ENCODE measurements at places on chromosomes 6 and 20. TPM values are rescaled to one million over a fixed set of nuclear protein-coding genes. Genes with fewer than 3 reads are reported as not detected.

SPATA25 gene
- 3.5 TPM for total RNA-seq

EEF1A2 gene
- total RNA-seq = 0.87 TPM

WASF1 gene
- total RNA-seq = 17.3 TPM

ZNF165 gene
- total RNA-seq = 0.29 TPM

MOXD1 gene
- 118 TPM for total RNA-seq

TSPO2 gene
- total RNA-seq = not detected

RBBP8NL gene
- not detected for total RNA-seq

RUNX2 gene
- total RNA-seq = 4.5 TPM

C6orf58 gene
- total RNA-seq = not detected

CST7 gene
- not detected for total RNA-seq

RAMACL gene
- total RNA-seq = 2.5 TPM

RSPO3 gene
- total RNA-seq = 2.3 TPM

FAM83C gene
- not detected for total RNA-seq

ULBP2 gene
- total RNA-seq = 2.5 TPM

SDCBP2 gene
- total RNA-seq = 1.9 TPM

MCHR2 gene
- not detected for total RNA-seq

IL17A gene
- total RNA-seq = not detected

Measured in smooth muscle cell of trachea (primary cell).